ENCODE measurements at places on chromosomes 1 and 21.
A peak's percentile ranks its signal among the peaks of the same experiment; 100 is the strongest.

DNA sequence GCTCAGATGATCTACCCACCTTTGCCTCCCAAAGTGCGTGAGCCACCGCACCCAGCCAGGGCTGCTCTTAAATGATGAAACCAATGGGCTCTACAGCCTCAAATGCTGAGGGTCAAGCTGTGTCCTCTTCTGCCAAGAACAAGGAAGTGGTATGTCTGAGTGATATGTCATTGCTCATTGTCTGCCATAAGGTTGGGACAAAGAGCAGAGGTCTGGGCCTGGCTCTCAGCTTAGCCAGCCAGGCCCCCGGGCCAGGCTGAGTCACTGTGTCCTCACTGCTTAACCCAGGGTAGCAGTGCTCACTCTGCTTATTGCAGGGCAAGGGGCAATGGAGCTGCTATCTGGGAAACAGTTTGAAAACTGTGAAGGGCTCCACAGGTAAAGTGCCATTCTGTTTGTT lies 8.3 kb upstream of the ETS2 start:
- no peak for DNase-seq

DNA sequence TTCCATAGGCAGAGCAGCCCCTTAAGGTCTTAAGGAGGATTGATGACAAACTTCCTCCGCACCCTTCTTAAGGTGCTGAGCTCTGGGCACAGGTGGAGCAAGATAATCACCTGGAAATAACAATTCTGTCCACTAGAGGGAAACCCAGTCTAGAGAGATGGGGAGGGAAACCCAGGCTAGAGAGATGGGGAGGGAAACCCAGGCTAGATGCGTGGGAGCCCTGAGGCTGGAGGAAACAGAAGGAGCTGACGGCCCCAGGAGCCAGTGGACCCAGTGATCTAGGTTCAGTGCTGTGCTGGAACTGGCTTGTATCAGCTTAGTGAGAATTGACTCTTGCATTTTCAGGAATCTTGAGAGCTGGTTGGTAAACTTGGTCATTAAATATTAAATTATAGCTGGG lies 17.8 kb upstream of the MYCL start:
- peak; percentile 81 for DNase-seq

DNA sequence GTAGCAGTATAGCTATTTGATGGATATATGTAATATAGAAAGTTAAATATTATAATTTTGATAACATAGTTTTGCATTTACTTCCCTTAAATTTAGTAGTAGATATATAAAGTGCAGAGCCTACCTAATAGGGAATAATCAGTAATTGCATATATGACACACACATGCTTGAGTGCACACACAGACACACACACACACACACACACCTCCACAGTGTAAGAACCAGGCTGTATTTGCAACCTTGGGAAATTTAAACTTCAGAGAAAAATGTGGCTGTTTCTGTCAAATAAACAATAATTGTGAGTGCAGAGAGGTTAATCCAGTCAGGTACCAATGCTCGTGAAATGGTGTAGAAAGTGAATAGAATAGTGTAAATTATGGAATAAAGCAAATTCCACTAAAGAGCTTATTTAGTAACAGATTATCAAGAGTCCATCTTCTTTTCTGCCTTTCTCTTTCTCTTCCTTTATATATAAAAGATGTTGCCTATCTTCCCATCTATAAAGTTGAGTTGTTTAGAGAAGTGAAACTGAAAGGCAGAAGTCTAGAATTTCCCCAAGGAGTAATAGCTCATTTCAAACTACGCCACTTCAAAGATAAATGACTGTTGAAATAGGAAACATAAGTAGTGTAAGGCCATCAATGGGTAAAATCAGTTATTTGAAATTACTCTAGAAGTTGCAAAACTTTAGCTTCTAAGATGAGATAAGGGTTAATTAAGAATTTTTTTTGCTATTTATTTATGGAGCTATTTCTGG lies 273.7 kb downstream of the SRGAP2C start:
- DNase-seq, result peak; percentile 92

DNA sequence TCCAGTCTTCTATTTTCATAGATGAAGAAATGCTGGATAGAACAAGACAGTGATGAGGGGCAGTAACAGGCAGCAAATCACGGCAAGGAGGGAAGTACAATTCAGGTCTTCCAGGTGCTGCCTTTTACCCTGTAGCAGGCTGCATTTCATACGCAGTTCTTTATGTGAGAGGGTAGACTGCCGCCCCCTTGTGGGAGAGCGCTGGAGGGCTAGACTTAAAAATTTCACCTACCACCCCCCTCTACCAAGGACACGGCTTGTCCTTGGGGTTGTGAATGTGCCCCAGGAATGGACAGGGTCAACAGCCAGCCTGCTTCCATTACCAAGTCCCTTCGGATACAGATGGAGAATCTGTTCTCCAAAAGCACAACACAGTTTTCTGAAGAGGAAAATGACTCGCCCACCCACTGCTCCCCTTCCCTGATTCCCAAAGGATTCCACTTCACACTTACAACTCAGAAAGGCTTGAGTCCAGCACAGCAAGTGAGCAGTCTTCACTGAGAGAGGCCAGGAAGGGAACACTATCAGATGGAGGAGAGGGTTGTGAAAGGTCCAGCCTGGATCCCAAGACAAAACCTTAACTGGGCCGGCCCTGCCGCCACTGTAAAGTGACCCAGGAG lies 7.4 kb downstream of the WDR77 start:
- DNase-seq, result peak; percentile 75

DNA sequence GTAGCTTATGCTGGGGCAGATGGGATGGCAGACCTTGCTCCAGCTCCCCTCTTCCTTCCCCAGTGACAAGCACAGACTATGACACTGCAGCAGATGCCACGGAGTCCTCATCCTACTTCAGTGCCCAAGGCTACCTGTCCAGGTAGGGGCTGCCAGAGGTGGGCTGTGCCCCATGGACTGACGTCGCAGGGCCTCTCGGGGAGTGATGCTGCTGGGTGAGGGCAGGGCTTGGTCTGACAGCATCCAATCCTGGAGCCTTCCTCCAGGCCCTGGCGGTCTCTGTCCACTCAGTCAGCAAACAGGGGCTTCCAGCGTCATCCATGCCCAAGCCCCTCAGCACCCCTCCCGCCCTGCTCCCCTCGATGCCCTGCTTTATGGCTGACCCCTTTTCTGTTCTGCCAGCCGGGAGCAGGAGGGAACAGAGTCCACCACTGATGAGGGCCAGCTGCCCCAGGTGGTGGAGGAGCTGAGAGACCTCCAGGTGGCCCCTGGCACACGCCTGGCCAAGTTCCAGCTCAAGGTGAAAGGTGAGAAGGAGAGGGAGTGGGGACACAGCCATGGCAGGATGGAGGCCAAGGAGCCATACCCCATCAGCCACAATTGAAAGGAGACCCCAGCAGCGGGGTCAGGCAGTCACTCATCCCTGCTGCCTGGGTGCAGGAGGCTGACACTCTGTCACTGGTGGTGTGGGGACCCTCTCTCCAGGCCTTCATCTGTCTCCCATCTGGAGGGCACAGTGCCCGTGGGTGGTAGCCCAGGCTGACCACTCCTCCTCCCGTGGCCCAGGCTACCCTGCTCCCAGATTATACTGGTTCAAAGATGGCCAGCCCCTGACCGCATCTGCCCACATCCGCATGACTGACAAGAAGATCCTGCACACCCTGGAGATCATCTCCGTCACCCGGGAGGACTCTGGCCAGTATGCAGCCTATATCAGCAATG lies 73.6 kb downstream of the TRIM11 start:
- DNase-seq, result no peak

- peak; percentile 13 for DNase-seq
Measured at GRCh38 chr1:93734999-93735398, 53.4 kb upstream of the BCAR3 start.

DNA sequence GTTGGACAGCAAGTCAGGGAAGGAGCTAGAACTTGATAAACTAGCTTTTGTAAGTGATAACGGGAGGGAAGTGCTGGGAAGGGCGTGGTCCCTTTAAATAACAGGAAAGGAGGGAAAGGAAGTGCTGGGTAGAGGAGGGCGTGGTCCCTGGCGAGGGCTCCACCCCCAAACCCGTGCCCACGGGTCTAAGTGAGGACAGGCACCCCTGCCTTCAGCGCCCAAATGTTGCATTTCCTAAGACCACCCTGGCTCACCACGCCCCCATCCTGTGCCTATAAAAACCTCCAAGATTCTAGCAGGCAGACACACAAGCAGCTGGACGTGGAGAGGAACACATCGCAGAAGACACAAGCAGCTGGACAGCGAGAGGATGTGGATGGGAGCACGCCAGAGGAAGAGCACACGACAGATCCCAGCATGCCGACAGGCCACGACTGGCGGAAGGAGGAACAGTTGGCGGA lies 58.5 kb downstream of the PALMD start:
- no peak for DNase-seq

DNA sequence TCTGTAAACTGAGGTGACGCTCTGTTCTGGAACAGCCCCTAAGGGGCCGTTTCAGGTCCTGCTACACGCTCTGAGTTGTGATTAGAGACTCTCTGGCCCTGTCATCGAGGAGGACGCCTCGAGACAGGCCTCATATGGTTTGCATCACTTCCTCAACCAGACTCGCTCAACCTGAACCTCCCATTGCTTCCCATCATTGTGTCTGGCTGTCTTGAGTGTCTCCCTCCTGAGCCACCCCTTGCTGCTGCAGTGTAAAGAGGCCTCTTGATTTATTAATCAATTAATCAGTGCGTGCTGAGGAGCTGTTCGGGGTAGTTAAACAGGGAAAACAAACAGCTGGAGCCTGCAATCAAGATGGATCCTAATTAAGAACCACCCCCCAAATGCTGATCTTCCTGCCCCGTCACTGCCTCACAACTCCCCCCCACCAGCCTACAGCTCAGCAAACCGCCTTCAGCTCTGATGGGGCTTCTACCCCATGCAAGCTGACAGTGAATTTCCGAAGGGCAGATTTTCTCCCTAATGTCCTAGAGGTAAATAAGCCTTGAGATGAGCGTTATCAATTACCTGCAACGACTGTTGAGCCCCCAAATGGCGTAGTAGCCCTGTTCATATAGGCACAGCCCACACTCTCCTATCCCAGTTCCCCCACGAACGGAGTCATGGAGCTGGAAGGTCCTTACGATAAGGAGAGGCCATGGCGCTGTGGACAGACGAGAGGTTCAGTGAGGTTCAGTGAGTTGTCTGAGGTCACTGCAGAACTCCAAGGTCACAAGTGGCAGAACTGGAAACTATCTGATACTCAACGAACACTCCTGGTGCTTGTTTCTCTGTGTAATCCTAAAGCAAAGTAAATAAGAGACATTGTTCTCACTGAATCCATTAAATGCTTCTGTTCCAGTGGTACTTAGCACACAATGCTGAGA lies 210.6 kb downstream of the KIF26B start:
- DNase-seq, result no peak

- DNase-seq, result no peak
Measured at GRCh38 chr1:3711780-3712451, 40.3 kb upstream of the CCDC27 start.

GRCh38 chr1:79448426-79448825 lies 441.9 kb upstream of the ADGRL4 start:
- no peak for DNase-seq

DNA sequence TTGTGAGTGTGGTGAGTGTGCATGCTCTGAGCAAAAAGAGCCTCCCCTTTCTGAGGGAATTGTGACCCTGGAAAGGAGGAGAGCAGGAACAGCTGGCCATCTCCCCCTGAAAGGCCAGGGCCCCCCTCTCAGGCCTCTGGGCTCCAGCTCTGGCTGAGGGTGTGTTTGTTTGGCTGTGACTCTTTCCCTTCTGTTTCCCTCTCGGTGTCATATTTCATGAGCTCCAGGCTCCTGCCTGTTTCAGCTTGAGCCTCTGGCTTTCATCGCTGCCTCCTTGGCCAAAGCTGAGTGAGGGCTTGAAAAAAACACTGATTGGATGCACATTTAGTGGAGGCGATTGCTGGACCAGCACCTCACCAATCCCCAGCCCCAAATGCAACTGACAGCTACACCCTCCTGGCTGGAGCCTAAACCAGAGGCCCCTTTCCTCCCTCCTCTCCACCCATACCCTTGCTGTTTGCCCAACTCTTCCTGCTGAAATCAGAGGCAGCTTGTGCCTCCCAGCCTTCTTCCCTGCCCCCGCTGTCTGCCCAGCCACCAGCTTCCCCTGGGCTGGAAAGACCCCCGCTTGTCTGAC lies 64.1 kb downstream of the DDR2 start:
- no peak for DNase-seq

DNA sequence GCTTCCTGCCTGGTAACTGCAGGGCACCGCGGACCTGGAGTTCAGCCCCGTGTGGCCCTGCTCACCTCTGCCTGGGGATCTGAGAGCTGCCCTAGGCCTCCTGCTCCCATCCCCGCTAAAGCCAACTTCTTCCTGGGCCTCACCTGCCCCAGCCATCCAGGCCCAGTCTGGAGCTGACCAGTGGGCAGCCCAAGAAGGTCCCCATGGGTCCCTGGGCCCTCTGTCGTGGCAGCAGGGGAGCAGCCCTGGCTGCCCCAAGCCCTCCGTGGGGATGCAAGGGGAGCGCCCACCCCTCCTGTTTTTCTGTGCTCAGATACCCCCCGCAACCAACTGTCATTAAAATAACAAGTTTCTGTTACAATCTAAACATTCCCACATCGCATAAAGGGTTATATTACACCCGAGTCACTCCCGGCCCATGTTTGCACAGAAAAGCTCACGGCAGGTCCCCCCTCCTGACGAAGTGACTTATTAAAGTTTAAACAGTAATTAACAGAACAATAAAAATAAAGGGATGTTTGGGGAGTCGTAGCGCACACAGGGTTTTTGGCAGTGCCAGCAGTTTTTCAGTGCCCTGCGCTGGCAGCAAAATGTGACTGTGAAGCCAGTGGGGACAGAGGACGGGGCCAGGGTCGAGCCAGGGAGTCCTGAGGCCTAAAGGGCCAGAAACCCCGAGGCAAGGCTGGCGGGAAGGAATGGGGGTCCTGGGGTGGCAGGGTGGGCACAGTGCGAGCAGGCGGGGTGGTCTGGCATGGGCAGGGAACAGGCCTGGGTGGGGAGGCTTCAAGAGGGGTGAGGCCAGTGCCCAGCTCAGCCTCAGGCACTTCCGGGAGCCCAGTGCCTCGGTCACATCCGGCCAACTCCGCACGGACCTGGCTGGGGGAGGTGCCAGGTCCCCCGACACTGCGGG lies 121.5 kb downstream of the CASZ1 start:
- no peak for DNase-seq

- DNase-seq, result no peak
Measured at GRCh38 chr1:201178718-201179117, 11.9 kb upstream of the IGFN1 start.

- DNase-seq, result no peak
Measured at GRCh38 chr1:225769687-225770086, 7.9 kb upstream of the SRP9 start.

DNA sequence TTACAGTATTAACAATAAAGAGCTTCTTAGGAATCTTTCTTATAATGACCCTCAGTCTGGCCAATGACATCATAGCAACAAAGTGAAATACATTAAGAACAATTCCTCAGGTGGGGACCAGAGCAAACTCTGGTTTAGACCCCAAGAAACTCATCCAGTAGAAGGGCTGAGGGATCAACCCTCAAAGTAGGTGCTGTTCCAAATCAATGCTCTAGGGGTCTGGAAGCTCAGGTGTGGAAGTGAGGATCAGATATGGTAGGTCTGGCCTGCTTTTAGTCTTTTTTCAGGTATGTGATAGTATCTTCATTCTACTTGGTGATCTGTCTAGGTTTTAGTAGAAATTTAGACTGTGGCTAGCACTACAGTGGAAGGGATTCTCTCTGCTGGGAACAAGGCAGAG lies 291.7 kb downstream of the PDE4B start:
- peak; percentile 6 for DNase-seq
